ENCODE measurements at places on chromosomes 3 and 15.

GRCh38 chr15:70715840-70716485 is 47.4 kb downstream of the UACA start:
- DNase-seq, result no peak

DNA sequence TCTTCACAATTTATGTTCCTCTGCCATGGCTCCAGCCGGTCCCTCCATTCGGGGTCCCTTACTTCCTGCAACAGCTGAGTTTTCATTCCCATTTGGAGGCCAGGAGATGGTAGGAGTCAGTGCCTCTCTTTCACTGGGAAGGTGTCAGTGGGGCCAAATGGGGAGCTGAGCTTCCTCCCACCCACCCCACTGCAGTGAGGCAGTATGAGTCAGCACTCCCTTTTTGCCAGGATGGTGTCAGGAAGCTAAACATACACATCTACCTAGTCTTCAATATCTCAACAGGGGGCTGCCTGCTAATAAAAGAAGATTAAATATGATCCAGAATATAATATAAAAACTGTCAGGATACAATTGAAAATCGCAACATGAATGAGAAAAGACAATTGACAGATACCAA is 12.7 kb upstream of the ACTC1 start:
- DNase-seq, result no peak

GRCh38 chr15:98347001-98347400 is 301.3 kb upstream of the IGF1R start:
- no peak for DNase-seq

- peak; percentile 46 for DNase-seq
These were observed 1.2 kb downstream of the CLSTN2 start for GRCh38 chr3:139935866-139936817.
